Stimulated activated CD4-positive, alpha-beta T cell treated with anti-CD3 and anti-CD28 coated beads, TNF-alpha, amount 100 ng/mL, for 48 hours (primary cell): ENCODE measurements at places on chromosomes 1 and 21.

DNA sequence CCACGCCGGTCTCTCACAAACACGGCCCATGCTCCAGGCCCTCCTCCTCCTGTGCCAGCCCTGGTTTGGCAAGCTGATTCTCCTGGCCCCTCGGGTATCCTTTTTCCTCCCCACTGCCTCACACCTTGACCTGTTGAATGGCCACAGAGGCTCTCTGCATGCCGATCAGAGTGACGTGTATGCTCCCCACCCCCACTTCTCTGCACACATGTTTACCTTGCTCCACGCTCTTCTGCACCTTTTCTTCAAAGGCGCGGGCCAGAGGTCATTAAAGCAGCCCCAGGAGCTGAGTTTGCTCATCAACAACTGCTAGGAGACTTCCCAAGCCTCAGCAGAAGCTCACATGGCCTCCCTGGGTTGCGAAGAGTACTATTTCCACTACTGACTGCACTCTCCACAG, 139.3 kb upstream of the EDN2 start:
- DNase-seq = no peak

DNA sequence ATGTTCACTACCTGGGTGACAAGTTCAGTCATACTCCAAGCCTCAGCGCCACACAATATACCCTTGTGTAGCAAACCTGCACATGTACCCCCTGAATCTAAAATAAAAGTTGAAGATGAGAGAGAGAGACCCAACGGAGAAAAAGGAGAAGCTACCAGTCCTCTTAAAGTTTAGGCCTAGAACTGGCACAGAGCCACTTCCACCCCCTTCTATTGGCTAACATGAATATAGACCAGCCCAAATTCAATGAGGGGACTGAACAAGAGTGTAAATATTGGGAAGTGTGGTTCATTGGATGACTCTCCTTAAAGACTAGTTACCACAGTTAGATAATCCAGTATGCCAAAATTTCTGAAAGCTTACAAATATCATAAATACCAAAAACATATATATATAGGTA, 139.9 kb upstream of the ATP1B1 start:
- DNase-seq = no peak

- no peak for DNase-seq
These were observed 48.6 kb downstream of the ITSN1 start for GRCh38 chr21:33690874-33691273.

GRCh38 chr21:34345091-34345871, 18.5 kb upstream of the KCNE2 start:
- no peak for DNase-seq

- no peak for DNase-seq
These were observed 16.7 kb downstream of the CHD5 start for GRCh38 chr1:6163191-6163972.

GRCh38 chr1:201663491-201664113, 124.7 kb downstream of the NAV1 start:
- DNase-seq = no peak

- no peak for DNase-seq
These were observed 148.2 kb downstream of the FCRL5 start for GRCh38 chr1:157404063-157404501.

DNA sequence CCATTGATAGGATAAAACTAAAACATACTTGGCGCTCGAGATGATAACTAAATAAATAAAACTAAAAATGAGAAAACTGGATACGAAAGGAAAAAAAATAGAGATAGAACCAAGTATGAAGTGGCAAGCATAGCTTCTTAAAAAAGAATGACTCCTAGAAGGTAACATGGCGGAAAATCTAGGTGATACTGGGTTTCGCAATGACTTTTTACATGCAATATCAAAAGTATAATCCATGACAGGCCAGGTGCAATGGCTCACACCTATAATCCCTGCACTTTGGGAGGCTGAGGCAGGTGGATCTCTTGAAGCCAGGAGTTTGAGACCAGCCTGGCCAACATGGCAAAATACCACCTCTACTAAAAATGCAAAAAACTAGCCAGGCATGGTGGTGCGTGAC, 70.7 kb downstream of the ACBD6 start:
- no peak for DNase-seq

DNA sequence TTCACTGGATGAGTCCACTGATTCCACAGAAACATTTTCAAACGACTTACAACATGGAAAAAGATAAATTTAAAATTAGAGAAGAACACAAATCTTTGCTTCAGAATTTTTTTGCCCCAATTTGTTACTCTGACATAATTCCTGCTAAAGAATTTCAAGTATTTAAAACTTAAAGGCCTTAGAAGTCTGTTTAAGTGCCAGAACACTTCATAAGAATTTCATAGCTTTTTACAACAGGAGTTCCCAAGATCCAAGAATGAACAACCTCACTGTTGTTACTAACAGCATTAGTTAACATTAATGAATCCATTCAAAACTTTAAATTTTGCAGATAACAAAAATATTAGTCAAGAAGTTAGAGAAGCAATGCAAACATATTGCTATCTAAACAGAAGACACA, 31.7 kb downstream of the ARHGAP29 start:
- no peak for DNase-seq

DNA sequence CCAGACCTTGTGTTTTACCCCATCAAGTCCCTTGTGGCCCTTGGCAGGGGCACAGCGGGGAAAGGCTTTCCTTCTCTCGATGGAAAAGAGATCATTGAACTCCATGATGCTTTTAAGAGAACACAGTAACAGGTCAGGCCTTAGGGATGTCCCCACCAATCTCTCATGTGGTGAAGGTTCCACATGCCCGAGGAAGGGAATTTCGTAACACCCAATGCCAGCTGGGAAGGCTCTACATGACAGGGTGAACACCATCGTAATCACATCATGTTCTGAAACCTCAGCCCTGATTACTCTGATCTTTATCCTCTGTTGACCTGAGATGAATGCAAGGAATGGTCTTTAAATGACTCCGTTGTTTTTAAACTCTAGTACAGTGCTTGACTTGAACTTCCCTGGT, 105.5 kb upstream of the SPAG17 start:
- no peak for DNase-seq

DNA sequence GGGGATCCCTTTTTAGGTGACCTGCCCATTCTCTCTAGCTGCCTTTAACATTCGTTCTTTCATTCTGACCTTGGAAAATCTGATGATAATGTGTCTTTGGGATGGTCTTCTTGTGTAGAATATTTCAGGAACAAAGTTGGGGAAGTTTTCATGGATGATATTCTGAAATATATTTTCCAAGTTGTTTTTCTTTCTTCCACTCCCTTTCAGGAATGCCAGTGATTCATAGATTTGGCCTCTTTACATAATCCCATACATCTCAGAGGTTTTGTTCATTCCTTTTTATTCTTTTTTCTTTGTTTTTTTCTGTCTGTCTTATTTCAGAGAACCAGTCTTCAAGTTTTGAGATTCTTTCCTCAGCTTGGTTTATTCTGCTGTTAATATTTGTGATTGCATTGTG, 13.9 kb upstream of the SCMH1 start:
- DNase-seq = no peak

- no peak for DNase-seq
These were observed 92.2 kb downstream of the XPR1 start for GRCh38 chr1:180724055-180724454.

GRCh38 chr21:46434322-46434958, 24.3 kb upstream of the DIP2A start:
- no peak for DNase-seq

- no peak for DNase-seq
These were observed 7.2 kb upstream of the TNFRSF25 start for GRCh38 chr1:6473156-6473555.

DNA sequence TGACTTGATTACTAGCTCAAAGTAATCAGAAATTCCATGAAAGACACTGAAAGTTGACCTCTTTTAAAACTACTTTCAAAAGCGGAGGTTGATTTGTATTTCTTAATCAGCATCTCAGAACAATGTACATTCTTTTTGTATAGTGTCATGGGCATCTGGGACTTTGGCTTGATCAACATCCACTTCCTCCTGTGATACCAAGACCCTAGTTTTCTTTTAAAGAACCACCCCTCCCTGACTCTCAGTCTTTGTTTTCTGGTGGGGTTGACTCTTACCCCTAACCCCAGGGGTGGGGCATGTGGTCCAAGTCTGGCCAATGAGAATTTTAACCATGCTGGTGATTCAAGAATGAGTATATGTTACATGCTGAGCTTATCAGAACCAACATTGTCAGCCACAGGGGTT, 21.7 kb upstream of the IRF2BP2 start:
- DNase-seq = no peak

GRCh38 chr1:201655243-201655642, 116.3 kb downstream of the NAV1 start:
- no peak for DNase-seq

DNA sequence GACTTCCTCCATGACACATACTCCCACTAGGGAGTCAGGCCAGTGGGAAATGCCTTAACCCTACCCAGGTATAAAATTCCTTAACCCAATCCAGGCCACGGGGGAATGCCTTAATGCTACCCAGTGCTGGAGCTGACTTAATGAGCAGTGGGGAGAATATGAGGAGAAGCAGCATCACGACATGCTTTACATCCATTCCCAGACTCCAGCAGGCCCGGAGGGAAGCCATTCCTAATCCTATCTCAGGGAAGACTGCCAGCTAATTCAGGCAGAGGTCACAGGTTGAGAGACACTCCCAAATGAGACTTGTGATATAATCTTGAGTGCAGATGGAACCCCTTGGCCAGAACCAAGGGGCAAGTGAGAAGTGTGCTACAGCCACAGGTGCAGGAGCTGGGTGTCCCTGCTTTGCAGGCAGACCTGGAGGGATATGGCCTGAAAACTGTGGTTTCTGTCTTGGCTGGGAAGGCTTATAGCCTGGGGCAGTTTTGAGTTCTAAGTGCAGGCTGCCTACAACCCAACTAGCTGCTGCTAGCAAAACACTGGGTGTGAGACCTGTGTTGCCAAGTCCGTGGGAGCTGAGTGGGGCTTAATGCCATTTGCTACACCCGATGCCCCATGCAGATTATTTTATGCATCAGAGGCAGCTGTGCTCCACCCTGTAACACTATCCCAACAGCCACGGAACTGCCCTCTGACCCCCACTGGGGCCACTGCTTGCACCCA, 45.1 kb upstream of the GUCA2A start:
- DNase-seq = no peak

DNA sequence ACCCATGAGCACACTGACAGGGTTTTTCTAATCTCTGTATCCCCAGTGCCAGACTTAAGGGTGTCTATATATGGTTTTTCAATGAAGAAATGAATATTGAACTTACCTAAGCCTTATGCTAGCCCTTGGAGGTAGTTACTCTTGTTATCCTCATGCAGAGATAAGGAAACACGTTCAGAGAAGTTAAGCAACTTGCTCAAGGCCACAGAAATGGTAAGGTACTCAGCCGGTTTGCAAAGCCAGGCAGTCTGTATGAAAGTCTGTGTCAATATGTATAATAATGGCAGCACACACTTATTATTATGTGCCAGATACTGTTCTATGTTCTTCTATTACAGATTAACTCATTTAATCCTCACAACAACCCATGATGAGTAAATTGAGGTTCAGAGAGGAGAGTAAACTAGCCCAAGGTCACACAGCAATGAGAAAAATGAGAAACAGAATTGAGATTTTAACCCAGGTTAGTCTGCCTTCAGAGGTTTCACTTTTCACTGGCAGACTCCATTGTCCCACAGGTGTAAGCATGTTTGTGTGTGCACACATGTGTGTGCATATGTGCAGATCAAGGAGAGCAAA, 54.6 kb upstream of the CSF3R start:
- DNase-seq = no peak

DNA sequence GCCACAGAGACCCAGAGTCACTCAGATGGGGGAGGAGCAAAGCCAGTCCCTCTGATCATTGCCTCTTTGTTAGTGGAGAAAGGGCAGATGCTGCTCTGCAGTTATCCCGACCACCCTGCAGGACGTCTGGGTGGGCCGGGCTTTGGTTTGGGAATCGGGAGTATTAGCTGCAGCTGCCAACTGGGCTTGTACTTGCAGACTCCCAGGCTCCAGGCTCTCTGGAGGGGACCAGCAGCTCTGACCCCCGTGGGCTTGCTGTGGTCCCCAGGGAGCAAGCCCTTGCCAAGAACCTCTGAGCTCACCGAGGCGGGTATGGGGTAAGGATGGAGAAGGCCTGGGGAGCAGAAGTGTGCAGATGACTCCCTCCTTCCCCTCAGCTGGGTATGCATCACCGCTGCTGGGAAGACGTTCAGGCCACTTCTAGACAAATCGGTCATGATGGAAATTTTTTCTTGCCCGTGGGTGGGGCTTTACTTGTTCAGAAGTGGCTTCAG, 21.6 kb downstream of the MAPKAPK2 start:
- DNase-seq = peak; percentile 59

GRCh38 chr21:15273244-15273643, 208.4 kb upstream of the NRIP1 start:
- no peak for DNase-seq

DNA sequence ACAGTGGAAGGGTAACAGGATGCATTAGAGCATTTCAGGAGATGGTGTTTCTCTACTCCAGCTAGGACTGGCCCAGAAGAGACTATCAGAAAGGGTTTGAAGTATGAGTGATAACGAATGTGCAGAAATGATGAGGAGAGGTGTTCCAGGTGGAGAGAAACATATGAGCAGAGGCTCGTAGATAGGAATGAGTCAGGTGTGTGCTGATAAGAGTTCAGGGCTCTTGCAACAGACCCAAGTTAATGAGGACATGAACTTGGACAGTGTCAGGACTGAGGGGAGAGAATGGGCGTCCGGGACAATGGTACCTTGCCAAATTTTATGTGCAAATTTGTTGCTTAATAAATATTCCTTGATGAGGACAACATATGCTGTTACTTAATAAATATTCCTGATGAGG, 183.9 kb upstream of the NFIA start:
- no peak for DNase-seq

GRCh38 chr1:186443638-186444037, 17.3 kb downstream of the PDC start:
- DNase-seq = no peak

DNA sequence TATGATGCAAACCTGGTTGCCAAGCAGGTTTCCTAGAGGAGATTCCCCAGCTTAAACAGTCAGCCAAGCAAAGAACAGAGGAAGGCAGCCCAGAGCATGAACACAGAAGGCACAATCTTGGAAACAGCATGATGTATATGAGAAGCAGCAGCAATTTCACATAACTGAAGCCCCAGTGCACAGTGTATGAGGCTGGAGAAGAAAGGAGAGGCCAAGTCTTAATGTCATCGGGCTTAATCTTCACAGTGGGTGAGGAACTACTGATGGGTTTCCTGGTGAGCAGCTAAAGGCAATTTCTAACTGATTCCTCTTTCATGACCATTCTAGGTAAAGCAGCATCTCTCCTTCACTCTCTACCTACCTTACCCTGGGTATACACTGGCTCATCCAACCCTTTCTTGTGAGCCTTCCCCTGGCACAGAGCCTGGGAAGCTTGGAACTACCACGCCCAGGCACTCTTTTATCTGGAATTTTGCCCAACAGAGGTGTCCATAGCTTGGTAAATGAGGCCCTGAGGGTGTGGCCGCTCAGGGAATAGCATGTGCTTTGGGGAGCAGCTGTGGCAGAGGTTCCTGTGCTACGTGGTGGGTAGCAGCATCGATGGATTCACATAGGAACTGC, 22.0 kb downstream of the FYB2 start:
- no peak for DNase-seq

- DNase-seq = no peak
These were observed 5.6 kb downstream of the OSBPL9 start for GRCh38 chr1:51622455-51622913.

GRCh38 chr1:101235696-101236515, 913 bp upstream of the S1PR1 start:
- DNase-seq = peak; percentile 65
